MV-4-11 (cell line): ENCODE measurements at places on chromosomes 11 and 22.
A peak's percentile ranks its signal among the peaks of the same experiment; 100 is the strongest.

- no peak for DNase-seq
Measured at GRCh38 chr22:39247361-39247760, 2.6 kb upstream of the PDGFB start.

DNA sequence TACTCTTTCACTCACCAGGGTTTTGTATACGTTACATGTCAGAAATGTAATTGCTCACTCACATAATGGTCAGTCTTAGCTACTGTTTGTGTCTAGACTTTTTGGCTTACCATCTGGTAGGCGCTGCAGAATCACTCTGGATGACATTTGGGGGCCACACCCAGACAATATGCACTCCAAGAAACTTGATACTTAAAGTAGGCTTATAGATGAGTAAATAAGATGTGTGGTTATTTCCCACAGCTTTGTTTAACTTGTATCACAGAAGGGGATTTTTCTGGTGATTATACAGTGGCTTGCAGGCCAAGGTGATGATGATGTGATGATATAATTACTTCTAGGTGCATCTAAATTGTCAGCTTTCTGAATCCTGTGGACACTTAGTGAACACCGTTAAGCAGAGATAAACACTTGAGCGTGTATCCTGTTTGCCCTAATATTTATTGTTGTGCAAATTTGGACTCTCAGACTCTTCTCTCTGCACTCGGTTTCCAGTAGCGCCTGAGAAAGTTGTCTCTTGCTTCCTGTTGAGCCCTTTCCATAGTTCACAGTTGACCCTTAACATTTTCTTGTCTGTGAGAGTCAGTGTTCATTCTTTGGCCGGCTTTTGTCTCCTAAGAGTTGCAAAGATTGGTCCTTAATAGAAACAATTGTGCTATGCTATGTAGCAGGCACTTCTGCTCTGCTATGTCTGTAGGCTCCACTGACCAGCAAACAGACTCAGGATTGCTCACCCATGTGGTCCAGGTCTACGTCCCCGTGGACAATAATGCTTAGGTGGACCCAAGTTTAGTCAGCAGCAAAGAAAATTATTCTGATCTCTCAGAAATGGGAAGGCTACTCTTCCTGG is 89.3 kb downstream of the PRR5L start:
- DNase-seq = no peak

GRCh38 chr22:32080904-32081303 is 37.8 kb downstream of the SLC5A1 start:
- DNase-seq = peak; percentile 35

DNA sequence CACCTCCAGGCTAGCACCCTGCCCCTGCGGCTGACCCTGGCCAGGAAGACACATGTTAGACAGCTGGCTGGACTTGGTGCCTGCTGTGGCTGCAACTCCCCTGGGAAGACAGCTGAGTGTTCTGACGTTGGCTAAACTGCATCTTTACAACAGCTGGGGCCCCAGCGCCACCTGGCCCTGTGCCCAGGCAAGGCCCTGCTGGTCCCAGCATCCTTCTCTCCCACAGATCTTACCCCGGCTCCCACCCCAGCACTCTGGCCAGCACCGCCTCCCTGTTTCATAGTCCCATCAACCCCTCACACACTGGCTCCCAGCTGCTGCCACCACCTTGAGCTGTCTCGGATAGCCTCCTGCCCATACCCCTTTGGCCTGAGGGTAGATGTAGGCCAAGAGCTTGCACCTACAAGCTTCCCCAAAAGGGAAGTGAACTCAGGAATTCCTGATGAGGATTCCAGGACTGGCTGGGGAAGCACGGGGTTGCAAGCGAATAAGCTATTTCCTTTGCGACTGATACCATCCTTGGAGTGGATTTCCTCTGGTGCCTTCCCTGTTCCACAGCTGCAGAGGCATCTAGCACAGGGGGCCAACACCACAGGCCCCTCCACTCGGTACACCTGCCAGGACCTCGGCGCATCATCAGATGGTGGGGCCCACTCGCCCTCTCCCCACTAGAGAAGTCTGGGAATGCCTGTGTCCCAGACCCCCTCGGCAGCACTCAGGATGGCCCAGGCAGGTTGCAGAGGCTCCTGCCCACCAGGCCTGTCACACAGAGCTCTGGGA is 28.5 kb downstream of the RSPH14 start:
- no peak for DNase-seq

- no peak for DNase-seq
Measured at GRCh38 chr11:108606495-108607160, 13.1 kb upstream of the EXPH5 start.

- DNase-seq = no peak
Measured at GRCh38 chr11:133956650-133957633, at the start of gene IGSF9B. TSS of gene IGSF9B (minus strand) at chr11:133956968. CDS start at chr11:133956754, 214 bp downstream.

- DNase-seq = no peak
Measured at GRCh38 chr22:26766510-26767350, 109.3 kb downstream of the MIAT start.

DNA sequence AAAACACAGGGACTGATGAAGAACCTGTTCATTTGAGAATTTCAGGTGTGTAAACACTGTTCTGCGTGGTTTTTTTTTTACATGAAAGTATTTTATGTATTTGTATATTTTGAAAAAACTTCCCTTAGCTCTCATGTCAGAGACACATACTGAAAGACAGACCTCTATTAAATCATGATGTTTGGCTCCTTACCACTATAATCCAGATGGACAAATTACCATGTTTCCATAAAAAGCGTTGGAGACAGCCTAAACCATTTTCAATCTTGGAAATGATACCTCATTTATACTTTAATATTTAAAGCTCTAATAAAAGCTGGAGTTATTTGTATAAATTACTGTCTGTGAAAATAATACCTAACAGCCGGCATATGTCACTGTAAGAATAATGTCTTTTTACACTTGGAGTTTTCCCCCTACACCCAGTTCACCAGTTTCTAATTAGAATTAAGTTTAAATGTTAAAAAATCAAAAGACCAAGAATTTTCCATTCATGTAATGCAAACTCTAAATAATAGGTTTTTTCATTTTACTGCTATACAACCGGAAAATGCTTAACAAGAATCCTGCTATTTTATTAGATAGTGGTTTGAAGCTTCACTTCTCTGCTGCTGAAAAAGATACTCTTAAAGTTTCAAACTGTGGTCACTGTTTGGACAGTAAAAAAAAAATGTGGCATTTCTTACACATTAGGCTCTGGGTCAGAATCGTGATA is 30.8 kb downstream of the APLP2 start:
- DNase-seq = no peak

DNA sequence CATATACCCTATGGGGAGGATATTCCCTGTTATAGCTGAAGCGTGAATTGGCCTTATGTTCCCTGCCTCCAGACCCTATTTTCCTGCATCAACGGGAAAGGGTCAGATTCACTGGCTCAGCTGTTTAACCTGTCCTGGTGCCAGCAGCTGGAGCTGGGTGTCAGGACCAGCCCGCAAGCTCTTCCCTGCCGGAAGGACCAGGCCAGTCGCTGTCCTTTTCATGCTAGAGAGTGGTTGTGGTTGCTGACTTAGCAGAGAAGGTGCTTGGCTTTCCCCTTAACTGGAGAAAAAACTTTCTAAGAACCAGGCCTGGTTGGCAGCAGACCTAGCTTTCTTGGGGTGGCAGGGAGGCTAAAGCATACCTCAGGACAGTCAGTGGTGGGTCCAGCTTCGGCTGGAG is 5.2 kb upstream of the SREBF2 start:
- DNase-seq = no peak

DNA sequence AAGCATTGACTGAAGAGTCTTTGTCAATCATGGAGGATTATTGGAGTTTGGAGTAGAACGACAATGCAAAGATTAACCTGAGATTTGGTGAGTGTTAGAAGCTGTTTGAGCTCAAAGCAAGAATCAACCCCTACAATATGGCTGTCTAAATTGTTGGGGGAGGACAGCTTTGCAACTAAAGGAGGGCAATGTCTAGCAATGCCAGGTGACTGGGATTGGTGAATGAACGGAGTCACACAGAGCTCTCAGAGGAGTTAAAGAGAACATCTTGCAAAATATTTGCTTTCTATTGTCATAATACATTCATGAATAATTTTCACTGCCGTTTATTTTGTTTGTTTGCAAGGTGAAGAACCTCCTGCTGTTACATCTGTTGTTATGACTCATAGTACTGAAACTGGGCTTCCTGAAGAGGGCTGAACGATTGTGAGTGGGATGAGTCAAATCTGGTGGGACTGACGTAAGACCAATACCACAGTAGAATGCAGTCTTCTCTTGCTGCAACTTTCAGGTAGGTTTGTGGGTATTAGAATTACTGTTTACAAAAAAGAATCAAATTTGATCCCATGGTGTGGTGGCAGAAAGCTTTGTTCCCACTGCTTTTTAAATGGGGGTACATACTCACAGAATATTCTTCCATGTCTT is 281.9 kb downstream of the CADM1 start:
- DNase-seq = peak; percentile 34

DNA sequence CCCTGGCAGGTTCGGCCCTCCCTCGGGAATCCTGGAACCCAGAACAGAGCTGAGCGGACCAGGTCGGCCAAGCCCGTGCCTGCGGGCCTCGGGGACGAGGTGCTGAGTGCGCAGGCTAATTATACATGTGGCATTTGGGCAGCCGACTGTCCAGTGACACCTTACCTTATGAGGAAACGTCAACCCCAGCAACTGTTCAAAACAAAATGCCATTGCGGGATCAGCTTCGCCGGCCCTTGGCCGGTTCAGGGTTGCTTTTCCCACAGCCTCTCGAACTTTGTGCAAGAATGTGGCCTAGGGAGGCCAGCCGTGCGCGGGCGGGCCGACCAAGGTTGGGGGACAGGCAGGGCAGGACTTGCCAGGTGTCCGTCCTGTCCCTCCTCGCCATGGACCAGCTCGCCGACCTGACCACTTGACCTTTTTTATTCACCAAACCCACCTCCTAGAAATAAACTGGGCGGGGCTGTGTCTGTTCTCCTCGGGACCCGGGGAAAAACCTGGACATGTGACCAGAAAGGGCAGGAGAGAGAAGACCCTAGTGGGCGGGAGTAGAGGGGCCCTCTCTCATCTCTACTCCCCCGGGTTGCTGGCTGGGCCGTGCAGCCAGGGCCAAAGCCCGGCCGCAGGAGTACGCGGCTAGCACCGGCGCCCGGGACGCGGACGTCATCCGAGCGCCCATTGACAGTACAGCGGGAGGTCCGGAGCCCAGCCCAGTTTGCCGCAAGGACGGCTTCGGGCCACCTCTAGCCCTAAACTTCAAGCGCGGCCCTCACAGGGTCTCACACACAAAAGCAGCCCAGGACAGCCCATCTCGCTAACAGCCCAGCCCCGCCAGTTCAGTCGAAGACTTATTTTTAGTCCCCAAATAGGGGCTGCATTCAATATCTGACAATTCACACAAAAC is 134.3 kb upstream of the C11orf58 start:
- DNase-seq = no peak

- DNase-seq = no peak
Measured at GRCh38 chr22:44760476-44760875, 8.1 kb downstream of the ARHGAP8 start.

- DNase-seq = peak; percentile 39
Measured at GRCh38 chr22:36330655-36331305, 57.0 kb downstream of the MYH9 start.

- DNase-seq = peak; percentile 7
Measured at GRCh38 chr11:121249039-121249663, 43.4 kb upstream of the SC5D start.

DNA sequence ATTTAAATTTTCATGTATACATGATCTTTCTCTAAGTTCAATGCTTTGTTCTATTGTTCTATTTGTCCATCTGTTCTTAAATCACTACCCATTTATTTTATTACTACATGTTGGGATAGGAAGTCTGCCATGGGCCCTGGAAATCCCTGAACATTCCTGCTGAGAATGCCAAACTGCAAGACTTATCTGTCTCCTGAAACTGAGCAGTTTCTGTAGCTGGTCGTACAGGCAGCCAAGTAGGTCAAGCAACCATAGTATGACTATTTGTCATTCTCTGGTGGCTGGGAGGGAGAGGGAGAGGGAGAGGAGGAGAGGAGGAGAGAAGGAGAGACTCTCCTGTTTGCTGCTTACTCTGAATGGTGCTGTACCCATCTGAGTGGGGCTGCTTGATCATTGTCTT is 82.8 kb upstream of the SNX19 start:
- DNase-seq = no peak

DNA sequence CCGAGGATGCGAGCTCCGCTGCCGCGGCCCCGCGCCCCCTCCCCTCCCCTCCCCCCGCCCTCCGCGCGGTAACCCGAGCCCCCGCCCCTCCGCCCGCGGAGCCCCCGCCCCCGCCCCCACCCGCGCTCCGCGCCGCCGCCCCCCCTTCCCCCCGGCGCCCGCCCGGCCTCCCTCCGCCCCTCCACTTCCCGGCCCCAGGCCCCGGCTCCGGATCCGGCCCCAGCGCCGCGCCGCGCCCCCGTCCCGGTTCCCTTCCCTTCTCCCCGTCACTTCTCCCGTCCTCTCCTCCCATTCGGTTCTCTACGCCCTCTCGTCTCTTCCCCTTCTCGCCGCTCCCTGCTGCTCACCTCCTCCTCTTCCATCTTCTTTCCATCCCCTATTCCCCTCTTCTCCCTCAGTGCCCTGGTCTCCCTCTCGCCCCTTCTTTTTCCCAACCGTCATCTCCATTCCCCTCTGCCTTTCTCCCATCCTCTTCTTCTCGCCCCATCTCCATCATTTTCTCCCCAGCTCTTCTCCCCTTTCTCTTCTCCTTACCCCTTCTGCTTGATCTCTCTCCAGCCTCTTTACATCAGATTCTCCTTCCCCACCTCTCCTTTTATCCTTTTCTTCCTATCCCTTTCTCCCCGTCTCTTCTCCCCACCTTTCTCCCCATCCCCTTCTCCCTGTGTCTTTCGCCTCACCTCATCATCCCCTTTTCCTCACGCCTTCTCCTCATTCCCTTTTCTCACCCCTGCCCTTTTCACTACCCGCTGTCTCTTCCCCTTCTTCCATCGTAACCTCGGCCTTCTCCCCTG is at the start of gene DCHS1:
Gene DCHS1 (minus strand): TSS at position 20 of the 794 bp plus-strand sequence. CDS start 14,196 bp downstream, outside the sequence.
- DNase-seq = no peak

DNA sequence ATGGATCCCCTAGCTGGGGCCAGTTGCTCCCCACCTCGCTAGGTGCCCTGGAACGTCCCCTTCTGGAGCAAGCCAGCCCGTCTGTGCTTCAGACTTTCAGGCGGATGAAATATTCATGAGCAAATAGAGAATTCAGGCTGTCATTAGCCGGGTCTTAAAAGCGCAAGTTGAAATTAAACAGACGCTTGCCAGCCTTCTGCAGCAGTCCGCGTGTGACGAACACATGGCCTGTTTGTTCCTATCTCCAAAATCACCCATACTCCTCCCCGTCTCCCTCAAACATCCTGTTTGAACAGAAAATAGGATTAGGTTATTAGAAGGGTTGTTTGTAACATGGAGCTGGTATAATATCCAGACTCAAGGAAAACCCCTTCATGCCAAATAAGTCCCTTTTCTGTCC is 38.7 kb downstream of the MYO18B start:
- no peak for DNase-seq

DNA sequence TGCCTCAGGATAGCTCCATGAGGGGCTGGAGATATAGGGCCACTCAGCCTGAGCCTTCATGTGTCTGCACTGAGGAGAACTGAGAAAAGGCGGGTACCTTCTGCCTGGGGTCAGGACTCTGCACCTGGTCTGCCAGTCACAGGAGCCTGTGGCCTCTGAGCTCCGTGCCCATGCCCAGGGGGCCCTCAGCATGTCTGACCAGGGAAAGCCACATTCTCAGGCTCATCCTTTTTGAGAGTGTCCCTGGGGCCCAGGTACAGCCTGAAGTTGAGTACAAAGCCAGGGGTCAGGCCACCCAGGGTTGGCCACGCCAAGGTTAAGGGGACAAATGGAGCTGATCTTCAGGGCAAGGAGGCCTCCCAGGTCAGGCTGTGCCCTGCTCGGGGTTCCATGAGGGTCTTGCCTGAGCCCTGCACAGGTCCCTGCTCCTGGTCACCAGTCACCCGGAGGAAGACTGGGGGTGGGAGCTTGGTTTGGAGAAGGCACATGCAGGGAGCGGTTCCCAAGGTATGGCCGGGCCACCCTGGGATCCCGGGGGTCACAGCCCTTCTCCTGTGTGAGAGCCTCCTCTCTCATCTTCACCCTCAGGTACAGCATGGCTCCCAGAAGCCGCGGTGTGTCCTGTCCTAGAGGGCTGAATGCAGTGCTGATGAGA is 6.0 kb downstream of the DENND6B start:
- no peak for DNase-seq
